ENCODE measurements at places on chromosomes 7 and 10.

- DNase-seq, result peak; percentile 54
These were observed 7.4 kb downstream of the TAS2R41 start for GRCh38 chr7:143485094-143485493.

GRCh38 chr10:113578773-113579172 lies 25.9 kb downstream of the HABP2 start:
- DNase-seq, result no peak

DNA sequence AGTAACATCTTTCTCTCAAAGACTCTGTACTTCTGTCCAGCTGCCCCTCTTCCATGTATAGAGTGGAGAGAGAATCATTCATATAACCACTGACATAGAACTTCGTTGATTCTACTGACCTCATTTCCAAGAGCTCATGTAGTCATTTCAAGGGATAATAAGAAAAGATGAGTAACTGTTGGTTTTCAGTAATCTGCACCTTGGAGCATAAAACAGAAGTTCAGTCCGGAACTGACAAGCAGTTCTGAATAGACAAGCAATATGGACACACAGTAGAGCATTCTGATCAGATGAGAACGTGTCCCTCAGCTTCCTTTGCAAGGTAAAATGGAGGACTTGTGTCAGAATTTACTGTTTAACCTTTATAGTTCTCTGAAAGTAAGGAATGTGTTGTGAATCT lies 847.1 kb downstream of the REEP3 start:
- DNase-seq, result no peak

DNA sequence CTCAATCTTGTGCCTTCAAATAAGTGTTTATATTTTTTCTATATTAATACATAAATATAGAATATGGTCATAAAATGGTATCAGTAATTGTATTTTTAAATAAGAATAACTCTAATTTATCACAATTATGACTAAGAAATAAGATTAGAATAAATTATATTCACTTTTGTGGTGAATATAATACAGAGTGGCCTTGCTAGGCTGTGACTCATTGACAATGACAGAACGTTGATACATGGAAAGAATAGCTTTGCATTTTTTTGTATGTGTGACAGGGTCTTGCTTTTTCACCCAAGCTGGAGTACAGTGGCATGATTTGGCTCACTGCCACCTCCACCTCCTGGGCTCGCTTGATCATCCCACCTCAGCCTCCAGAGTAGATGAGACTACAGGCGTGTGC lies 47.8 kb upstream of the PCLO start:
- DNase-seq, result no peak

DNA sequence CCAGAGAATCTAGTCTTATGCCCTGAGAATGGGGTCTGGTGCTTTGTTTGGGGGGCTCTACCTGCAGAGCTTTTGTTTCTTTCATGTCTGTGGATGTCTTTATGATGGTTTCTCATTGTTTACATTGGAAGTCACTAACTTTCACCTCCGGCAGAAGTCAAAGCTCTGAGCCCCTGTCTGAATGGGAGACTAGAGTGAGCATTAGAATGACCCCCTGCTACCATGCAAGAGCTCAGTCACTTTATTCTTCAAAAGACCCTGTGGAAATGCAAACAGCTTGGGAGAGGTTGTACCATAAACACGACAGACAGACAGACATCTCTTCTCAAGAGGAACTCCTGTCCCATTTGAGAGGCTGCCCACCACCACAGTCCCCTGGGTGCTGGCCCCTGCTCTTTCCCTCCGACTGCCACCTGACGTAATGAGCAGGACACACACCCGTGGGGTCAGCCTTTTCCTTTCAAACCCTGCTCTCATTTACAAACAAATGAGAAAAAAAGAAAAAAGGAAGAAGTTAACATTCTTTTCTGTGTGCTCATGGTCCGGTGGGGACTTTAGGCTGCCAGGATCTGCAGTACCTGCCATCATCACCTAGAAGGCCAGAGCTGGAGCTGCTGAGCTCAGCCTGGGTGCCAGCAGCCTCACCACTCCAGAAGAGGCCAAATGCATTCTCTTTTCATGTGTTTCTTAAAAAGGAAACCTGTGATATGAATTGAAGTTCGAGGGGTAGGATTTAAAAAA lies 91.6 kb downstream of the FZD1 start:
- no peak for DNase-seq

DNA sequence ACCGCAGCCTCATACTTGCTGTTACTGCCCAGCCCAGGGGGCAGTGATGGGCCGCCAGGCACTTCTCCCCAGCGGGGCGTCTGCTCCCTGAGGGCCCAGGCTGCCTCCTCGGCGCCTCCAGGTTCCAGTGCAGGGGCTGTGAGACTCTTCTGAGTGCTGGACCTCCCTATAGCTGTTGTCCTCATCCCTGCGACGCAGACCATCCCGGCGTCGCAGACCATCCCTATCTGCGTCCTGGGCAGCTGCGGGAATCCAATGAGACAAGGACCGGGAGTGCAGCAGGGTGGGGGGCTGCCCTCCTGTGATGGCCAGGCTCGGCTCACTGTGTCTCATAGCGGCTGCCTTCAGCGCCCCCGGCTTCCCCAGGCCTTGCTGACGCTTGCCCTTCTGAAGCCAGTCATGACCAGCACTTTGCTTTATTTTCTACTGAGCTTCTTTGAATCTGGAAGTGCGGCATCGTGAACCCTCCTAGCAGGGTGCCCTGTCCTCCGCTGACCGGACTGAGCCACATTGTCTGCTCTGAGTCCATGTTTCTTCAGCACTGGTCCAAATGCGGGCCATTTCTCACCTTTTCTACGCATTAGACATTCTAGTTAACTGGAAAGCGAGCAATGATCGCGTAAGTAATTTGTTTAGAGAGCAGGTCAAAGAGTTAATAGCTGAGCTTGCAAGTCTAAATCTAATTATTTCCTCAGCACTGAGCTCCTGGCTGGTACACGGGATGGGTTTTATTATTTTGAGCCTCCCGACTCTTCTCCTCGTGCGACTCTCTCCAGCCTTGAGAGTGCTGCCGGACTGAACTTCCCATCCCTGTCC lies 339.5 kb downstream of the WDR37 start:
- no peak for DNase-seq

GRCh38 chr7:113131367-113131766 lies 13.0 kb upstream of the SMIM30 start:
- DNase-seq, result no peak

DNA sequence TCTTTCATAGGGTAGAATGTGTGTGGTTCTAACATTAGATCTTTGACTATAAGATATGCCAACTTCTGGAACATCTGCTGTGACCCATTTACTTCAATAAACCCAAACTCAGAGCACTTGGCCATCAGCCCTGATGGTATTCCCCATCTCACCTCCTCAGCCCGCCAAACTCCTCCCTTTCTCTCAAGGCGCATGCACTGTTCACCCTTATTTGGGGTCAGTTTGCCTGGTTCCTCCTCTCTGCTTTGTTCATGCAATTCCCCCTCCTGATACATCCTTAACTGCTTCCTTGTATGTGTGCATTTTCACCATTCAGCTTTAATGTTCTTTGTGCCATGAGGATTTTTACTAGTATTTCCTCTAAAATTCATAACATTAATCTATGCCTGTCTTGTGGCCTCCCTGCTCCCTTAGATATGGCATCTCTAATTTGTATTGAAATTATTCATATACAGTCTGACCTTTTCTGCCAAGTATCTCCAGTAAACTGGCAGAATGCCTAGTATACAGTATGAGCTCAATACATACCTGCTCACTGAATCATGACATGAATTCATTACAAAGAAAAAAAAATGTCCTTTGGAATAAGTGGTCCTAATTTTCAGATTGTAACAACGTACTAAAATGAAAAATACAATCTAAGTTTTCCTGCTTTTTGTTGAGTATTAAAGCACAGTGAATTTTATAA lies 336.8 kb upstream of the IGFBP3 start:
- no peak for DNase-seq

DNA sequence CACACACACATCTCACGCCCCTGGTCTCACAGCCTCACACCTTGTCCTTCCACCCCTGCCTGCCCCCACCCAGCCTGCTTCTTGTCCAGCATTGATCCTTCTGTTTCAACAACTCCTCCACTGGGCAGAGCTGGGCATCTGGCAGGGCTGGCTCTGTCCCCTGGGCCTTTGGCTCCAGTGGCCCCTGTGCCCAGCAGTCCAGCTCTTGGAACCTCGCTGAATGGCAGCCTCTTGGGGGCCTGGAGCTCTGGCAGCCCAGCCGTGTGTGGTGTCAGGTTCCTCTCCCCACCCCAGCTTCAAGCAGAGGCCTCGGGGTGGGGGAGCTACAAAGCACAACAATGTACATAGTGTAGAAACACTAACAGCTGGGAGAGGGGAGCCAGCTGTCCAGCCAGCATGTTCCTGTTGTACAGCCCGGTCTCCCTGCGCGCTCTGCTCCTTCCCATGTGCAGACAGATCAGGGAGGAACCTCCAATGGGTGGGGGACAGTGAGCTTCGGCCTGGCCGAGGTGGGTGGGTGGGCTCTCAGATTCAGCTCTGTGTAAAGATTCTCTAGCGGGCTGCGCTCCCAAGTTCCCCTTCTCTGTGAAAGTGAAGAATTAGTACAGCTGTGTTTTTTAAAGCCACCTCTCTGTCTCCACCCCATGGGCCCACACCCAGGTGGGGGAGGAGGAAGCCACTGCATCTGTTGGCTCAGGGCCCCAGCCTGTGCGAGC lies 19.4 kb downstream of the ZMIZ2 start:
- DNase-seq, result no peak

DNA sequence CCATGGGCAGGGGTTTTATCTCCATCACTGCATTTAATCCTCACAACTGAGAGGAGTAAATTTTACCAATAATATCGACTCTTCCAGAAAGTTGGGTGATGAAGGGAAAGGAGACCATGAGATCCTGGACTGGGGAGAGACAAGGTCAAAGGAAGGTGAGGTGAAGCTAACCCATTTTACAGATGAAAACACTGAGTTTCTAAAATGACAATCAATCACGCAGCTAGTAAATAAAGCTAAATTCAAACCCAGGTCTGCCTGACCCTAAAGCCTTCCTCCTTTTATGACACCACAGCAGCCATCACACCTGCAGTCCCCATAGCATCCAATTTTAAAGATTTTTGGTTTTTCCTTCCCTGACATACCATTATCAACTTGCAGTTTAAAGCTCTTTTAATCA lies 64.0 kb upstream of the SLF2 start:
- no peak for DNase-seq

DNA sequence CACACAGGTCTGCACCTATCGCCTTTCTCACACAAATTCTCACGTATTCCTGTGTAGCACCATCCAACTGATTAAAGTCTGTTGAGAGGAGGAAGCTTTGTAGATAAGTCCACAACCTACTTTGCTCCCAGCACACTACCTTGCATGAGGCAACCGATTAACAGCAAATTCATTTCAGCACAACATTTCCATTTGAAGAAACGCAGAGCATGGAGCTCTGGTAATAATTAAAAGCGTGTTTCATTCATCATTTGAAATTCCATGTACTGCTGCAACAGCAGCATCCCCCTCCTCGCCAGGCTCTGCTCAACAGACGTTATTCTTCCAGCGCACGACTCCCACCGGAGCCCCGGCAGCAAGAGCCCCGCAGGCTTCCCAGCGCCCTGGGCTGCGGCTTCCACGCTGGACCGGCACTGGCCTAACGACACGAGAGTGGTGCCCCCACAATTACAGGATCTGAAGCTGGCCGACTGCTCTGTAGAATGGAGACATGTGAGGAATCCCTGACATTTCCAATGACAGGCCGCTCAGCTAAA lies 118.8 kb downstream of the DIP2C start:
- DNase-seq, result no peak

GRCh38 chr10:32976338-32976737 lies 18.3 kb upstream of the ITGB1 start:
- no peak for DNase-seq

DNA sequence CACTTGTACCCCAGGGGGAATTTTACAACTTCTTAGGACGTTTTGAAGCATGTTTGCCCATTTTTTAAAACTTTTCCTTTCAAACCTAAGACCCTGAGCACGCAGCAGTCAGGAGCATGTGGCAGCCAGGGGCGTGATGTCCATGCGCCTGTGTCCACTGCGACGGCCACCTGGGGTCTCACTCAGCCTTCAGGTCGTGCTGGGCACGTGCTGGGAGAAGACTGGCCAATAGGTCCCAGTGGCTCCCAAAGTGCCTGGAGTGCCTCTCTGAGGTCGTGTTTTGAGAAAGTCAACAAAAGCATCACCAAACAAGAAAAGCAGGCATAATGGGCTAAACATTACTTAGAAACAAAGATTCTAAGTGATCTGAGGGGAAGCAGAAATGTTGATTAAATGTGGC lies 14.8 kb downstream of the LRRC27 start:
- DNase-seq, result no peak

- peak; percentile 29 for DNase-seq
These were observed 11.6 kb upstream of the TNPO3 start for GRCh38 chr7:129066290-129067131.

DNA sequence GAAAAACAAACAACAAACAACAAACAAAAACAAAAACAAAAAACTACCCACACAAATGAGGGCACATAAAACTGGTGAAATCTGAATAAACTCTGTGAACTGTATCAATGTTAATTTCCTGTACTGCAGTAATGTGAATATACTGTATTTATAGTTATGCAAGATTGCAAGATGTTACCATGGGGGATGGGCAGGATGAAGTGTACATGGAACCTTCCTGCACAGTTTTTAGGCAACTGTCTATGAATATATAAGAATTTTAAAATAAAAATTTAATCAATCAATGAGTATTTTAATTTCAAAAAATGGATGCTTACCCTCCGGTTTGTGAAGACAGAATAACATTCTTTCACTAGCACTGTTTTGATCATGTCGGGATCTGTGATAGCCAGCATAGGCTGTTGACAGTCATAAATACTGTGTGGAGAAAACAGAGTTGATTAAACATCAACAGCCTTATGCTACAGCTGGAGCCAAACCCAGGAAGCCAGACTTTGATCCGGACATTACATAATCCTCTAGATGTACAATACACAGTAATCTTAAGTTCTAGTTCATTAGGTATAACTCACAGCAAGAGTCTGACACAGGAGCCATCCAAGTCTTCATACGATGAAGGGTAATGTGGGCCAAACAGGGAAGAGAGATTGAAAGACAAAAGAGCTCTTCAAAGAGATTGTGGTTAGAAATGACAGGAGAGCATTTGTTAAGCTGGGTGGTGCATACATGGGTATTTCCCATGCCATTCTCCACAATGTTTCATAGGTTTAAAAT lies 14.8 kb downstream of the CYP3A7 start:
- DNase-seq, result peak; percentile 29

DNA sequence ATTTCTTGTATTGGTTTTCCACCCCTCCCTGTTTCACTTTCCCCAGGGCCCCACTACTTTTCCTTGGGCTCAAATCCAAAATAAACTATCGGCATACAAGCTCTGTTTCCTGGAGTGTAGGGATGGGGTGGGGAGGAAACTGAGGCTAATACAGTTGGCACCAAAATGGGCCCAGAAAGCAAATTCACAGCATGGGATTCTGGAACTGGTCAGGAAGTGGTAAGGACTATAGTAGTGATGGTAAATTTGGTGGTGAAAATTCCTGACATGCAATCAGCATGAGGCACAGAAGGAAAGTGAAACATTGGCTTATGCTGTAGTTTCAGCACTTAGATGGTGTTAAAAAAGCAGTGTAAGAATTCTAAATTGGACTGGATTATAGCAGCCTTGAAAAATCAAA lies 8.7 kb upstream of the SAMD9L start:
- DNase-seq, result no peak
